ENCODE measurements at places on chromosomes 3 and 15.

DNA sequence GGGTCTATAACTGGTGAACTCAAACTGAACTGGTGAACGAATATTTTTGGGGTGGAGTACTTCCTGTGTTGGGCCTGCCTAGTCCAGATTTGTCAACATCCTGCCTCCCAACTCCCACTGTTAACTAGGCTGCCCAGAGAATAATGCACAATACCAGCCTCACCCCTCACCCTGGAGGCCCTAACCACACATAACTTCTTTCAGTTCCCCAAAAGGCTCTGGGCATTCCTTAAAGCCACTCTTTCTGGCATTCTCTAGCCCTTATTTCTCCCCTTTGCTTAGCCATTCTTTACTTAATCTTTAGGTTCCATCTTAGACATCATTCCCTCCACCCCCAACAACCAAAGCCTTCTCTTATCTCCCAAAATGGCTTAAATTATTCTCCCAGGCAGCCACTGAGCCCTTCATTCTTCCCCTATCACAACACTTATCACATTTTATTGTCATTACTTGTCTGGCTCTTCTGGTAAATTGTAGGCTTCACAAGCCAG lies 9.1 kb upstream of the SEC11A start:
- no peak for DNase-seq

GRCh38 chr3:127043731-127044510 lies 61.0 kb downstream of the PLXNA1 start:
- DNase-seq: no peak

GRCh38 chr3:71510510-71510909 lies 73.0 kb downstream of the FOXP1 start:
- no peak for DNase-seq

- DNase-seq: no peak
These were observed 104.2 kb upstream of the TGFBR2 start for GRCh38 chr3:30502051-30502741.

DNA sequence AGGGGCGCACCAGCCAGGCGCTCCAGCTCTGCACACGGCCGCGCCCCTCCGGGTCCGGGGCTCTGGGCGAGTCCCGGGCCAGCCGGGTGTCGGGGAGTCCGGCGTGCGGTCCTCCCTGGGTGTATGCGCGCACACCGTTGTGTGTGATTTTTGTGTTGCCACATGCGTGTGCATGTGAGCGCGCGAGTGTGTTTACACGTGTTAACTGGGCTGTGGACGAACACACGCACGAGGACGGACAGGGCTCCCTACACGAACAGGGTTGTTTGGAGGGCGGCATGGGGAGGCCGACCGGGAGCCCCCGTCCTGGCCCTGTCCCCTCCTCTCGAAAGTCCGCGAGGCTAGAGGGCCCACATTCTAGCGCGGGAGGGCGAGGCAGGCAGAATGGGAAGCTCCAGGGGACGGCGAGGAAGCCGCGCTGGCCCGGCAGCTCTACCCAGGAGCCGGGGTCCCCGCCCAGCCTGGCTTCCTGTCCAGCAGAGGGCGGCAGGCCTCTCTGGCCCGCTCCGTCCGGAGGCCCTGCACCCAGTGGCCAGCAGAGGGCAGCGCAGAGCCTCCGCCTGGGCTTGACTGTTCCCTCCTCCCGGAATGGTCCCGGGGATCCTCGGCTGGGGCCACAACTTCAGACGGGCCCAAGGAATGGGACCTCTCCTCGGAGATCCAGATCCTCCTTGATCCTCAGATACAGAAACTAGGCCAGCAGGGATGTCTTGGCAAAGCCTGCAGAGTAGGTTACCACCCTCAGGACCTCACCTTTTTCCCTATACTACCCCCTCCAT lies 611 bp upstream of the LINGO1 start:
- DNase-seq: peak; percentile 81

- no peak for DNase-seq
These were observed 3.8 kb upstream of the KIF23 start for GRCh38 chr15:69410248-69410874.

DNA sequence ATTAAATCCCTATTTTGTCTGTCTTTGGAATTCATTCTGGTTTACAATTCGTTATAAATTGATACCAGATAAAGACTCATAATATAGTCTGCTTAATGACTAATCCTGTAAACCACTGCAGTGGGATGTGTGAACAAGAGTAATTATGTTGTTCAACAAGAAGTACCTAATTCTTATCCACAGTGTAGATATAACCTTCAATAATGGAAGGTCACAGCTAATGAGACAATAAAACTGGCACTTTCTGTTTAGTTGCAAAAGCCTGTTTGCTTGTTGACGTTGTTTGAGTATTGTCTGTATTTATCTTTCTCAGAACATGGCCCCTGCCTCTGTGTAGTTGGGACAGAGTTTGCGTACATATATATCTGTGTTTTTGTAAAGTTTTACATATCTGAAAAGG lies 26.7 kb downstream of the PIAS1 start:
- DNase-seq: no peak

GRCh38 chr3:65559643-65560042 lies 479.1 kb downstream of the MAGI1 start:
- DNase-seq: no peak

DNA sequence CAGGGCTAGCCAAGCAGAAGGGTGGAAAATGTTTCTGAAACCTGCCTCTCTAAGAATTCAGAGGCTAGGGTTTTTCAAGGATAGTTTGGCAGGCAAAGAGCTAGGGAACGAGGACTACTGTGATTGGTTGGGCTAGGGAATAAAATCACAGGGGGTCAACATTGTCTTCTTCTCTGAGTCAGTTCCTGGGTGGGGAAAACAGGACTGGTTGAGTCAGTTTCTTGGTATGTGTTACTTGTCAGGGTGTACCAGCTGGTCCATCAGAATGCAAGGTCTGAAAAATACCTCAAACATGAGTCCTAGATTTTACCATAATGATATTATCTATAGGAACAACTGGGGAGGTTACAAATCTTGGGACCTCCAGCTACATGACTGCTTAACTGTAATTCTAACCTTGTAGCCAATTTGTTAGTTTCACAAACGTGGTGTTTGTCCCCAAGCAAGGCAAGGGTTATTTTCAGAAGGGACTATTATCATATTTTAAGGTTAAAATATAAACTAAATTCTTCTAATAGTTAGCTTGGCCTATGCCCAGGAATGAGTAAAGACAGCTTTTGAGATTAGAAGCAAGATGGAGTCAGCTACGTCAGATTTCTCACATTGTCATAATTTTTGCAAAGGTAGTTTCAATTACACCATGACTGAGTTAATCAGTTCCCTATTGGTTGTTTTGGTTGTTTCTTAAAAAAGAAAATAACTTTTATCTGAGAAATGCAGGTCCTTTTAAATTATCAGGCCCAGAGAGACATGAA lies 231.5 kb downstream of the ALCAM start:
- no peak for DNase-seq

- no peak for DNase-seq
These were observed 41.3 kb upstream of the ZBED2 start for GRCh38 chr3:111636366-111636885.

GRCh38 chr15:27550635-27551034 lies 548.5 kb downstream of the OCA2 start:
- DNase-seq: no peak

DNA sequence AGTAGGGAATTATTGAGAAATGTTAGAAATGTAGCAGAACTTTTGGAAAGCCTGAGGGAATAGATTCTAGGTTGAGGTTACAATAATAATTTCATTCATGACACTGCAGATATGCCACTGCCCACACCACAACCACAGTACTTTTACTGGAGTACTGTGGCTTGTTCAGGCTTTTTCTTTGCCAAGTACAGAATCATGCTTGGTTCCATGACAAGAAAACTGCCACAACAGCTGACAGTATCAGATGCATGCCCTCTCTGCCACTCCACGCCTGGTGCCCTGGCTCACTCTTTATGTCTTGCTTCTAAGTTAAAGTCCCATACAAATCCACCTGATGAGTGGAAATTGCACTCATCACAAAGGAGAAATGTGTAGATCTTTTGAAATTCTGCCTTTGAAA lies 398.6 kb downstream of the ZIC1 start:
- no peak for DNase-seq

DNA sequence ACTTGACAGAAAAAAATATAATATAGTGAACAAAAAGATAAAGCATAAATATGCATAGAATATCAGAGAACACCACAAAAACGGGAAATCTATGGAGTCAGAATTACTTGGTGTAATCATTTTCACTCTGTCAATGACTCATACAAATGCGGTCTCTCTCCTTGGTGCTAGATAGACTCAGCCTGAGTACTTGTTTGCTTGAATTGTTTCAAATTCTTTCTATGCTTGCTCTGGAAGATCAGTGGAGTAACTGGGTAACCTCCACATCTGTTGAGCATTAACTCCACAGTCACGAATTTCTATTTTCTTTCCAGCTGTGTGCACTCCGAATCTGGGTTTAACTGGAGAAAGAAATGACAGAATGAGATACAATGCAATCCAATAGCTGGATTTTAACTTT lies 760.4 kb downstream of the ZPLD1 start:
- no peak for DNase-seq

DNA sequence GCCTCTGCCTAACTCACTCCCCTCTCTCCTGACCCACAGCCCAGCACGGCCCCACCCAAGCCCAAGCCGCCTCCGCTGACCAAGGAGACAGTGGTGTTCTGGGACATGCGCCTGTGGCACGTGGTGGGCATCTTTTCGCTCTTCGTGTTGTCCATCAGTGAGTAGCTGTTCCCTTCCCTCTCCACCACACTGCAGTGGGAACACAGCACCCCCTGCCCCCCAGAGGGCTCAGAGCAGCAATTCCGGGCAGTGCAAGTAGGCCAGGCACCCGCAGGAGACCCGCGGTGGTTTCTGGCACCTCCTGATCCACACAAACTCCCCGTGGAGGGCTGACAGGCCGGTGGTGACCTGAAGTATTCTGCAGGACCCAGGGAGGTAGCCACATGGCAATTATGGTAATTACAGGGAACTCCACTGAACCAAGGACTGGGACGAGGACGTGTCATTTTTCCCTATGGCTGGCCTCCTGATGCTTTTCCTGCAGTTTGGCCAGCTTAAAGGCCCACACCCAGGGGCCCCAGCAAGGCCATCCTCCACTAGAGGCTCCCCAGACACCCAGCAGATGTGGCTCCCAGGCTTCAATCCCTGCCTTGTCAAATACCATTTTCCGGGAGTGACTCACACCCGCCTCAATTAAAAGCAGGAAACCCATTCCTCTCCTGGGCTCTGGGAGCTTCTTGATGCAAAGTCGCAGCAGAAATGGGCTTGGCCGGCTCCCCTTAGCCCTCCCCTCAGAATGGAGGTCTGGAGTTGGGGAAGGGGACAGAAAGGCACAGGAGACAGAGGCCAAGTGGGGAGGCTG lies 4.8 kb downstream of the TMIE start:
- no peak for DNase-seq

GRCh38 chr15:65931221-65931620 lies 61.9 kb downstream of the RAB11A start:
- no peak for DNase-seq

DNA sequence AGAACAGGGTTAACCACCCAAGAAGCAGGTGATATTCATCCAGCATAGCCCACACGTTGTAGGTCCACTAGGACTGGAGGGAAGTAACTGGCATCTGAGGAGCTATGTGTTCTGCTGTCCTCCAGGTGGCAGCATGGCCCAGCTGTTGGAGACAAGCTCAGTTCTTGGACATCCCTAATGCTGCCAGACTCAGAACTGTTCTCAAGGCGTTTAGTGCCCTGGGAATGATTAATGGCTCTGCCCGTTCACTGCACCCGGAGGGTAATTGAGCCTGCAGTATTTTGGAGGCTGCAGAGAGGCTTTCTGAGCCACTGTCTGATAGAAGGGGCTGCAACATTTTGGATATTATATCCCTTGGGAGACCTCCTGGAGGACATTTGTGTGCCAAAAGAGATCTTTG lies 521.3 kb upstream of the SEMA6D start:
- peak; percentile 35 for DNase-seq

- no peak for DNase-seq
These were observed 92.1 kb upstream of the IL12A start for GRCh38 chr3:159896543-159896942.

DNA sequence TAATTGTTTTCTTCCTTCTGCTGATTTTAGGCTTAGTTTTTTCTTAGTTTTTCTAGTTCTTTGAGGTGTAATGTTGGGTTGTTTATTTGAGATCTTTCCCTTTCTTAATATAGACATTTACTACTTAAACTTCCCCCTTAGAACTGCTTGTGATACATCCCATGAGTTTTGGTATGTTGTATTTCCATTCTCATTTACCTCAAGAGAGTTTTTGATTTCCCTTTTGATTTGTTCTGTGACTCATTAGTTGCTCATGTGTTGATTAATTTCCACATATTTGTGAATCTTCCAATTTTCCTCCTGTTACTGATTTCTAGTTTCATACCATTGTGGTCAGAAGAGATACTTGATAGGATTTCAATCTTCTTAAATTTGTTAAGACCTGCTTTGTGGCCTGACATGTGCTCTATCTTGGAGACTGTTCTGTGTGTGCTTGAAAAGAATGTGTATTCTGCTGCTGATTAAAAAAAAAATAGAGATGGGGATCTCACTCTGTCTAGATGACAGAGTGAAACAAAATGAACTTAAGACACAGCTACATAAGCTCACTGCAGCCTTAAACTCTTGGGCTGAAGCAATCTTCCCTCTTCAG lies 22.3 kb downstream of the GRM2 start:
- no peak for DNase-seq

DNA sequence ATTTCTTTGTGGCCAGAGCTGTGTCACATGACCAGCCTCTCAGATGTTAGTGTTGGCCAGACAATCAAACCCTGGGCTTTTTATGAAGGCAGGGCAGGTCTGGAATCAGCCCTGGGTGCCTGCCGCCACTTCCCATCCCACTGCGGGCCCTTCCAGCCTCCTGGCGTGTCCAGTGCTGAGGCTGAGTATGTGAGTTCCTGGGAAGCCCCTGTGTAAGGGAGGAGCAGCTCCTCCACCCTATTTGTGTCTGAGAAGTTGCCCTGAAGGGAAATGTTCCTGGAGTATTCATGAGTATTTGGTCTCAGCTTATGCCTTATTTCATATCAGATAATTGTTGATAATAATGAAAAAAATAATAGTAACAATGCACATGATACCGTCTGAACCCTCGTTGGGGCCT lies 190.1 kb downstream of the NSMCE3 start:
- no peak for DNase-seq

DNA sequence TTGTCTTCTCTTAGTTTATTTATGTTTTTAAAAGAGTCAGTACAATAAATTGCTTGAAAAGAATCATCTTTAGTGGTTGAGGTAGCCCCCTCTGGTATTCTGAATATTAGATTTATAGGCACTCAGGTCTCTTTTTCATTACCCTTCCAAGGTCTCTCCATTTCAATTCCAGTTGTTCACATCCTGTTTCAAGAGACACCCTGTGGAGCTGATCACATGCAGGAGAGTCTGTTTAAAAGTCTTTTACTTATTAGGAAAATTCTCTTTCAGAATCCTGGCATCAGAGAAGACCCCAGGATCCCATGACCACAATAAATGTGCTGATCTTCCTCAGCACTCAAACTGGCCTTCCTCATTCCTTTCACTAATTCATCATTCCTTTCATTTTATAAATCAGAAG lies 195.7 kb downstream of the ZIC4 start:
- DNase-seq: no peak

GRCh38 chr15:25611603-25612002 lies 172.8 kb upstream of the UBE3A start:
- DNase-seq: peak; percentile 38

GRCh38 chr3:34012102-34012461 lies 213.7 kb downstream of the PDCD6IP start:
- DNase-seq: no peak
